Activated CD8-positive, alpha-beta memory T cell treated with anti-CD3 and anti-CD28 coated beads for 1 hour (primary cell): ENCODE measurements at places on chromosomes 2 and 18.

GRCh38 chr2:159795841-159796690, 1.9 kb downstream of the CD302 start:
- no peak for DNase-seq

DNA sequence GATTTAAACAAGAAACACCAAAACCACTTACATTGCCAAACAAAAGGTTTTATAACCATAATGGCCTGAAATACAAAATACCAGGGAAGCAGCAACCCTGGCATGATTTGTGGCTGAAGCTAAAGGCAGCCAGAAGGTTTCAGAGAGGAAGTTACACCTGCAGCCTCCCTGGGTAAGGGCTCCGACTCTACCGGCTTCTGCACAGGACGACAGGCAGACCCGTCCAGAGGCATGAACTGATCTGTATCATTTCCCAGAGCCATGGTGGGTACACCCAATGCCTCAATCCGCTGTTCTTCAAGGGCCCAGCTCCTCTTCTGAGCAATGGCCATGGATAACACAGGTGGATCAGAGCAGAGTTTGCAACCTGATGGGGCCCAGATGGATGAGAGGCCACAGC, 71.6 kb downstream of the PXDN start:
- DNase-seq = no peak

GRCh38 chr2:146785101-146785500, 1059.7 kb upstream of the ACVR2A start:
- DNase-seq = no peak

DNA sequence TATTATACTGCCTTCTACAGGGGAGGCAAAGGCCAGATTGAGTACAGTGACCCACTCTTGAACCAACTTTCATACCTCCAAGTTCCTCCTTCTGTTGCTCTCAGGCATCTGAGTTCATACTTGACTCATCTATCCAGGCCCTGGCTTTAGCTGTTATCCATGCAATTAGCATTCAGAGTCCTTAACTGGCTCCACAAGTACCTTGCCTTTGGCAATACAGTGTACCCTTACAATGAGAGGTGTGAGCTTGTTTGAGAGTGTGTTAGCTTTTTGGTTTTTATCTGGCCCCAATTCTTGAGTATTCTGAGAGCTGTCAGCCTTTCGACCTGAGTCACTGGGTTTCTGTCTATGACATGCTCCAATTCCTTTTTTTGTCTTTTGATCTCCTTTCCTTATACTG, 60.2 kb downstream of the EHD3 start:
- no peak for DNase-seq

DNA sequence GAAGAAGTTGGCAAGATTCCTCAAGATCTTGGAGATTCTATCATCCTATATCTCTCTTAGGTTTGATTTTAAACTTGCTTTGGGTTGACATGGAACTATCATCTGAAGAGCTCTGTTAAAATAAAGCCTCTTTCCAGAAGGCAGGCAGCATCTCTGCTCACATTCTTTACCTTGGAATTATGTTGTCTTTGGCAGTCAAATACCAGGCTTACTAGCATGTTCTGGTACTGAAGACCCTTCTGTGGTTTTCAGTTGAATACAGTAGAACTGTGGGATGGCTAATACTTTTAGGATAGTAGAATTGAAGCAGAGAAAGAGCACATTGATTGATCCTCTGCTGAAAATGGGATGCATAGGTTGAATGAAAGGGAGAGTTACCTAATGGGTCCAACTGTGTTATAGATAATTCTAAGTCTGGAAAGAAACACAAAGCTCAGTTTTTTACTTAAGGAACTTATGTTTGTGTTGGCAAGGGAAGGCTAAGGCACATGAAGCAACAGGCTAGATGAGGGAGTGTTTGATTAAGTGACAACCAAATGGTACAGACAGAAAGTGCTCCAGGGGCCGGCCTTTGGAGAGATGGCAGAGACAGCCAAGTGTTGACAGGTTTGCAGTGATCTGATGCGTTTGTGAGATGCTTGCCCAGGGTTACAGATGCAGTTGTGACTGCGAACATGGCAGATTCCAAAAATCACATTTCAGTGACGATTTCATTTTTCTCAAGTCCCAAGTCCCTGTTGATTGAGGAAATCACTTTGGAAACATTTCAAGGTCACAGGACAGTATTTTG, 397.9 kb downstream of the MEIS1 start:
- DNase-seq = no peak

- no peak for DNase-seq
Observed at GRCh38 chr2:75545922-75546321, 14.8 kb downstream of the EVA1A start.

DNA sequence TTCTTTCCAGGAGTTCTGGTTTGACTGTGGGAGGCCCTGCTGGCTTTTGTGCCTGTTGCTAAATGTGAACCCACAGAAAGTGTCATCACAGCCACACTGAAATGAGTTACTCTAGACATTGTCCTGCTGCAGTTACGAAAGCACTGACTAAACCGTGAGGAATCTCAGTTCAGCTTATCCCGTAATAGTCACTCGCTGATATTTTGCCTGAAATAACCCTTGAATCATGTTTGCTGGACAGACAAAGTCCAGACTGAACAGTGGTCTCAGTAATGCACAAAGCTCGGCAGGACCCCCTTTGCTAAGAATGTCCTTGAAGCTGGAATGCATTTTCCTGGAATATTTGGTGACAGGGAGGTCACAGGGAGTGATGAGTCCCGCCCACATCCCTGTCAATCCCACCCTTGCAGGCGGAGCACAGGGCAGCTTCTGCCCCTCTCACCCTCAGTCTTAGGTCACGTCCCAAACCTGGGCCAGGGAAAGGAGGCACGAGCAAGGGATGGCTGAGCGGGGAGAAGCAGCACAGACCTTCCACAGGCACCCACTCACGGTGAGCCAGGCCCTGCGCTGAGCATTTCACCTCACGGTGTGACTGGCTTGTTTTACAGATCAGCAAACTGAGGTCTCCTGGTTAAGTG, 53.4 kb downstream of the ADI1 start:
- DNase-seq = no peak

- no peak for DNase-seq
Observed at GRCh38 chr2:109066501-109066900, 62.5 kb upstream of the SH3RF3 start.

- no peak for DNase-seq
Observed at GRCh38 chr2:120278901-120279300, 26.2 kb downstream of the RALB start.

DNA sequence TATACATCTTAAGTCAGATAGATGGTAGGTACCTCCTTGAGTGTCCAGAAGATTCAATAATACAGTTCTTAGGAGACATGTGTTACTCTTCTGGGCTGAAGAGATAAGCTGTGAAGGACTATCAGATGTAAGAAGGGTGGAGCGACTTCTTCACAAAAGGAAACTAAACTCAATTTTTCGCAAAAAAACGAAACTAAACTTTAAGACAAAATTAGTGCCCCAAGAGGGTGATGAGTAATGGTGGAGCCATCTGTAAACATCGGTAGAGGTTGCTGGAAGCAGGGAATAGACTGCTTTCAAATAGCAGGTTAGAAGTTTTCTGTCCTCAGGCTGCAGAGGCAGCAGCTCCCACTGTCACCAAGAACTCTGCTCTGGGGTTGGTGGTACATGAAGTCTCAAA, 111.6 kb upstream of the TACR1 start:
- no peak for DNase-seq

- DNase-seq = no peak
Observed at GRCh38 chr2:160055726-160056108, 6.7 kb downstream of the PLA2R1 start.

DNA sequence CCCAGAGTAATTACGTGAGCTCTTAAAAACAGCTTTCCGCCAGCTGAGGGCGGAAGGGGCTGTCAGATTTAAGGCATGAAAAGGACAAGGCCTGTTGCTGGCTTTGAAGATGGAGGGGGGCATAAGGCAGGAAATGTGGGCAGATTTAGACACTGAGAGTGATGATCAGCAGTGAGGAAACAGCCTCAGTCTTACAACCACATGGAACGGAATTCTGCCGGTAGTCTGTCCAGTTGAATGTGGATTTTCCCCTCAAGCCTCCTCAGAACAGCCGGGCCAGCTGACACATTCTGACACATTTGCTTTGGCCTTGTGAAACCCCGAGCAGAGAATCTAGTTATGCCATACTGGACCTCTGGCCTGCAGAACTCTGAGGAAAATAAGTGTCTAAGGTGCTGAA, 16.6 kb downstream of the POLE4 start:
- DNase-seq = no peak

DNA sequence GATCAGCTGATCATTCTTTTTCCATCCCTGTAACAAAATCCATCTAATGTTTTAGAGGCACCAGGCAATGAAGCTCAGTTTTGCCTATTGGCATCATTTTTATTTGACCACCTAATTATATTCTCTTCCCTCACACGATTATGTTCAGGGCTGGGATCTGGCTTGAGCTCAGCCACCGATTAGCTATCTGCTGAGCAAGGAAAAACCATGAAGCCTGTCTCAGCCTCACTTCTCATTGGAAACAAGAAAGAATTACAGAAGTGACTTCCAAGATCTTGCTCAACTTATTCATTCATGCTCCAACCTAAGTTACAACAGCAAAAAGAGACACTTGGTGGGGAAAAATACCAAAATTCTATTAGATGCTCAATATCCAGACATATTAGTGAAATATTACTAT, 139.0 kb upstream of the SH3BP4 start:
- DNase-seq = no peak

GRCh38 chr18:34738175-34738894, 28.2 kb downstream of the DTNA start:
- no peak for DNase-seq

- DNase-seq = no peak
Observed at GRCh38 chr2:99977966-99978365, 164.4 kb downstream of the AFF3 start.
